ENCODE measurements at places on chromosomes 16 and 17. TPM values are rescaled to one million over a fixed set of nuclear protein-coding genes. Genes with fewer than 3 reads are reported as not detected.

MYH8 gene
- not detected for total RNA-seq

VPS35 gene
- 174 TPM for total RNA-seq

CCDC200 gene
- not detected for total RNA-seq

TUBB3 gene
- total RNA-seq, result 311 TPM

C17orf50 gene
- total RNA-seq, result not detected

DNA sequence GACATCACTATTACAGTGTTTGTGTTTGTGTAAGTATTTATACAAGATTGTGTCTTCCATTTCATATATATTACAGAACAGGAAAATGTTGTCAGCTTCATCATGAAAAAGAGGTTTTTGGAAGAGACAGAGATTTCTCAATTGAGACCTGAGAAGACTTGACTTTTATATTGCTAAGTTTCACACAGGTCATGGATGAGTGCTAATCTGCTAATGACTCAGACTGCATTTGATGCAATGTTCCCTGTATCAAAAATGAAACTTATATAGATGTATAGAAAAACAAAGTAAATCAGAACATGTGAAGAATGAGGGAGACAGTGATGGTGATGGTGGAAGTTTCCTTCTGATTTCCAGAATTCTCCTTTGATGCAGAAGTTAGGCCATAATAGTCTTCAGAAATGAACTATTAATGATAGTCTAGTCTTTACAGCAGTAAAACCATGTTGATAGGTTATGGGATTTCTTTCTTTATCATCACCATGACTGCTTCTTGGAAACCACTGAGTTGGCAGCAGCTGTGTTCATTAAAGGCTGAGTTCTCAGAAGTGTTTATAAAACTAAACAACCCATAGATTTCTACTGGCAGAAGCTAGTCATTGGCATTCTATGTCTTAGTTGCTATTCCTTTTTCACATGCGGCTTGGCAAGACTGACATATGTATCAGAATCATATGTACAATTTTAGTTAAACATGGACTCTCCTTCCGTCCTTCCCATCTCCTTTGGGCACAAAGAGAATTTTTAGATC, 56.1 kb downstream of the PCTP start:
- no peak for DNase-seq

DNA sequence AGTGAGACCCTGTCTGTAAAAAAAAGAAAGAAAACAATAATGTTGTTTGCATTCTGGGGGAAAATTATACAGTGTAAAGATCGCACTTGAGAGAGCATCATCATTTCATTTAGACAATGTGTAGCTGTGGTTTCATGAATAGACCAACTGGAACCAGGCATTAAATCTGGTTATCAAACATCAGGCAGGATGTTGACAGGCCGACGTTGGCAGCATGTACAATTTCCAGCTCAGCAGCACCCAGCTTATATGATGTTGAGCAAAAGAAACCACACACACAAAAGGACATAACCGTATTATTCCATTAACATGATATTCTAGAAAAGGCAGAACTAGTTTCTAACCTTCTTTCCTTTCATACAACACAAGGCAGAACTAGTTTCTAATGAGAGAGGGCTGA, 5.8 kb downstream of the MARVELD3 start:
- no peak for DNase-seq

DNA sequence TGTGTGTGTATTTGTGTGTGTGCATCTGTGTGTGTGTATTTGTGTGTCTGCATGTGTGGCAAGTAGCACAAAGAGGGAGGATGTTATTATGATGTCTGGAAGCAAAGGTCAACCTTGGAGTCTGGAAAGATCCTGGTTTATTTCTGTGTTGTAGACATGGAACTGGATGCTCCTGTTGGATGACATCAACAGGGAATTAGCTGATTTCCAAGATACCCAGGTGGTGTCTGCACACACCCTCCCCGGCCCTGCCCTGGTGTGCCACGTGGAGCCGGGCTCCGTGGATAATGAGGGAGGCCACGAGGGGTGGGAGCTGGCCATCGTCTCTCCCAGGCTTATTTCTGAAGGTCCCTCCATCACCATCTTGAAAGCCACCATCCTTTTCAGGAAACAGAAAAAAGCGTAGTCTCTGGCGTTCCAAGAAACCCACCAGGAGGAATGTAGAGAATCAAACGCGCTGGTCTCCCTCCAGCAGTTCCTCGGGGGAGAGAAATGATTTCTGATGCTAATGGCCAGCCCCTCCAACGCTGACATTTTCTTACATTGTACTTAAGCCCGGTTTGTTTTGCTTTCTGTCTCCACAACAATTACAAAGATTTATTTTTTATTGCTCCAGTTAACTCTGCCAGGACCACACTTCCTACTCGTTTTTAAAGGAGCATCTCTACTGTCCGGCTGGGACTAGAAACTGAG, 93.3 kb downstream of the FOXL1 start:
- DNase-seq, result peak; percentile 24

DNA sequence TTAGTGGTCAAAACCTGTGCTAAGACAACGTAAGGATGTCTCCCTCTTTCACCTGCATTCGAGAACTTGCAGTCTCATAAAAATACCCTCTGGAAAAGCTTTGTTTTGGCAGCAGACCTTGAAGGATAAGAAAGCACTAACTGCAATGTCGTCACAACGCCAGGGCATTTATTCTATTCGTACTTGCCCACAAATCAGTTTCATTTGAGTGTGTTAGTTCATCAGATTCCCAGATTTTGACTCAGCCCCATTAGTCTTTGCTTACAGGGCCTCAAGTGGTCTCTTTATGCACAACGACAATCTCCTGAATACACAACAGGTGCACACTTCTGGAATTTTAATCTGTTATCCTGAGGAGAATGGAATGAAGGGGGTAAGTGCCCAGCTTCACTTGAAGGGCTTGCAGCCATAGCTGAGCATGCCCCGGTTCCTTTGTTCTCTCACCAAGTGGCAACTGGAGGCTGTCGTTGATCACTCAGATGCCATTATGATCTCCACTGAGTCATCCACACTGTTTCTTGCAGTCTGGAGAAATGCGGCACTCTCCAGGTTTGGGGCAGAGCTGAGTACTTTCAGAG, 58.8 kb downstream of the CLEC19A start:
- DNase-seq, result no peak

DNA sequence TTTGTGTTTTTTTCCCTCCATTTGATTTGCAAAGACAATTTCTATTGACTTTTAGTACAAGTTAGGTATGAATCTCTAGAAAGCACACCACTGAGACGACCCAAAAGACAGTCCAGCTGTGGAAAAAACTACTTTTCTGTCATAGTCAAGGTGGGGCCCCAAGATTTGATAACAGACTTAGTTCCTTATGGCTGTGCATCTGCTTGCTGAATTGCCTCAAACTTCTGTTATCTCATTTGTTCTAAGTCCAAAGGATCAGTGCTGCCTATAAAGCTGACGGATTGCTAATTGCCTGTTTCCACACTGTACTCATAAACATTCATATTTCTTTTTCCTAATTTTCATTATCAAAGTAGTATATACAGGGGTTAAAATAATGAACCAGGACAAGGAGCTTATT, 180.8 kb downstream of the SPECC1 start:
- DNase-seq, result no peak

DNA sequence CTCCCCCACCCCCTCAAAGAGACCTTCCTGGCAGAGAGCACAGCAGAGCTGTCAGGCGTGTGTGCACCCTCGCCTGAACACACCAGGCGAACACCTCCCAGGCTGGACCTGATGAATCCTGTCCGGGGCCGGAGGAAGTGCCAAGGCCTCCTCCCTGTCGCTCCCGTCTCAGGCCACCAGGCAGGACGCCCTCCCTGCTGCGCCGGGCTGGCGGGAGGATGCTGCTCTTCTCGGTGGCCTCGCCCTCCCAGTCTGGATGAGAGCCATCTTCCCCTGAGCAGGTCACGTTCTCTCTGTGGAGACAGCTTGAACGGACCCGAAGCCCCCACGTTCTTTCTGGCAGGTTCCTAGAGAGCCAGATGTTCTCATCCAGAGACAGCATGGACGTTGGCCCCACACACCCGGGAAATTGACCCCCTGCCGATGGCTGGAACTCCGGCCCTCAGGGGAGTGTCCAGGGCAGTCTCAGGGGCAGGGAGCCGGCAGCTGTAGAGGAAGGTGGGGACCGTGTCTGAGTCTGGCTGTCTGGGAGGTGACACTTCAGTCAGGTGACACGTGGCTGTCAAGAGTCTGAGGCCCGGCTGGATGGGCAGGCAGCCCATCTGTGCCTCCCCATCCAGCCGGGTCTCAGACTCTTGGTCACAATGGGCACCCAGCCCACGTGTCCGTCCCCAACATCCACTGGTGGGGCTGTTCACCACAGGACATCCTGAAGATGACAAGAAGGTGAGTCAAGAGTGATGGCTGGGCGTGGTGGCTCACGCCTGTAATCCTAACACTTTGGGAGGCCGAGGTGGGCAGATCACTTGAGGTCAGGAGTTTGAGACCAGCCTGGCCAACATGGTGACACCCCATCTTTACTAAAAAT, 5.0 kb upstream of the TIMP2 start:
- DNase-seq, result no peak

GRCh38 chr17:78588258-78589030, 11.2 kb upstream of the DNAH17 start:
- DNase-seq, result no peak
